ENCODE measurements at places on chromosomes 12 and 14.

GRCh38 chr12:12398026-12398859 is 41.4 kb downstream of the BORCS5 start:
- DNase-seq: no peak

DNA sequence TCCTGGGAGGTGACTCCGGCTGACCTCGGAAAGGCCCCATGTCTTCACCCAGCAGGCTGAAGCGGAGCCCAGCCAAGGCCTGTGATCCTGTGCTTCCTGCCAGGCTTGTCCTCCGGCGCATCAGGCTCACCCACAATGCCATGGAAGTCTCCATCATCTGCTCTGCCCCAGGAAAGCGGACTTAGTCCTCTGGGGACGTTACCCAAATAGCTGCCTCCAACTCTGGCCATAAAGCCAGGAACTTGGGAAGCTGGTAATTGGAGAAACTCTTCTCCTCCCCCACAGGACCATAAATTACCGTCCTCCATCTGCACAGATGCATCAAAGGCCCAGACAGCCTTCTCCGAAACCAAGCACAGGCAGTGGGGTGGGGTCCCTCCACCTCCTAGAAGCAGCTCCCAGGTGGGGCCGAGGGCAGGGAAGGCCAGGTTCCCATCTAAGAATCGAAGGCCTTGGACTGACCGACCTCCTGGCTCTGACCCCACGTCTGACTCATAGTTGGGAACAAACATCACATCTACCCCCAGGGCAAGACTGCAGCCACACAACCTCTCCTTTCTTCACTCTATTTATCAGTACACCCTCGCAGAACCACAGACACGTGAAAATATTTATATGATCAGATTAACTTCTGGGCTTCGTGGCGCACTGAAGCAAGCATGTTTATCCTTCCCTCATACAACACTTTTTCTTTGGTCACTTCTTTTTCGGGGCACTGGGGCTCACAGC is 56.4 kb downstream of the PITPNM2 start:
- no peak for DNase-seq

DNA sequence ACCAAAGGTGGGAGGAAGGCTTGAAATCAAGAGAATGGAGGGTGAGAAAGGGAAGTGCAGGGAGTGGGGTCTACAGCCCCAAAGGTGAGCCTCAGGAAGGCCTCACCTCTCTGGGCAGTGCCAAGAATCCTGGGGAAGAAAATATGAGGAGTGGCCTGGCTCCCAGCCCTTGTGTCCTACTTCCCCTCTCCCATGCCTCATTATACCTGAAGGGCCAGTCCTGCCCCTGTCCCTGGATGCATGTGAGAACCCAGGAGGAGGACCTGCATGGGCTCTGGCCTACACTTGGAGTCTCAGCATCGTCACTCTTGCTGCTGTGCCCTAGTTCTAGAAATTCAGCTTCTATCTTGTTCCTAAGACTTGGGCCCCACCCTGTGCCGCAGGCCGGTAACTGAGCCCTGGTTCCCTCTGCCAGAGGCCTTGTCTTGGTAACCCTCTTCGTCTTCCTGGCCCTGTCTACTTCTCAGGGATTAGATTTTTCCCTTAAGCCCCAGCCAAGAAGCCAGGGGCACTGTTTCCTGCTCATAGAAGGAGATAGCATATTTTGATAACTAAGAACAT is 10.9 kb upstream of the MYH7 start:
- DNase-seq: no peak

DNA sequence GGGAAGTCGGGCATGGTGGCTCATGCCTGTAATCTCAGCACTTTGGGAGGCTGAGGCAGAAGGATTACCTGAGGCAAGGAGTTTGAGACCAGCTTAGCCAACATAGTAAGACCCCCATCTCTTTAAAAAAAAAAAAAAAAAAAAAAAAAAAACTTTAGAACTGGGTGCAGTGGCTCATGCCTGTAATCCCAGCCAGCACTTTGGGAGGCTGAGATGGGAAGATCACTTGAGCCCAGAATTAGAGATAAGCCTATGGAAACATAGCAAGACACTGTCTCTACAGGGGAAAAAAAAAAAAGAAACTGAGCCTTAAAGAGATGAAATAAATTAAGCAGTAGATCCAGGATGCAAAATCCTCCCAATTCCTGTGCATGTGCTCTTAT is 1.7 kb upstream of the PA2G4 start:
- DNase-seq: no peak

DNA sequence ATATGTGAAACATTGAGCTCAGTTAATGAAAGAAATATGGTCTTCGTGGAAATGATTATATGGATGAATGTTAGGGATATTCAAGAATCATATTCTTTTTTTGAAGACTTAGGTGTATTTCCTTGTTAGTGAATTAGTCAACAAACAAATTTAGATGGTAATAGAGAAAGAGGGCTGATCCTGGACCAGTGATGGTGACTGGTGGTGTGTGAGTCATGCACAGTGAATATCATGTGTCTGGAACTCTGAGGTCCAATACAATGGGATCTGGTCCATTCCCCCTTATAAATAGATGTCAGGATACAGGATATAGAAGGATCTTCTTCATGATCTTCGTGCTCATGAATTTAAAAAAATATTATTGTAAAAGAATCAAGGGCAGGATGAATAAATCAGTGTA is 64.4 kb upstream of the RTL1 start:
- no peak for DNase-seq

DNA sequence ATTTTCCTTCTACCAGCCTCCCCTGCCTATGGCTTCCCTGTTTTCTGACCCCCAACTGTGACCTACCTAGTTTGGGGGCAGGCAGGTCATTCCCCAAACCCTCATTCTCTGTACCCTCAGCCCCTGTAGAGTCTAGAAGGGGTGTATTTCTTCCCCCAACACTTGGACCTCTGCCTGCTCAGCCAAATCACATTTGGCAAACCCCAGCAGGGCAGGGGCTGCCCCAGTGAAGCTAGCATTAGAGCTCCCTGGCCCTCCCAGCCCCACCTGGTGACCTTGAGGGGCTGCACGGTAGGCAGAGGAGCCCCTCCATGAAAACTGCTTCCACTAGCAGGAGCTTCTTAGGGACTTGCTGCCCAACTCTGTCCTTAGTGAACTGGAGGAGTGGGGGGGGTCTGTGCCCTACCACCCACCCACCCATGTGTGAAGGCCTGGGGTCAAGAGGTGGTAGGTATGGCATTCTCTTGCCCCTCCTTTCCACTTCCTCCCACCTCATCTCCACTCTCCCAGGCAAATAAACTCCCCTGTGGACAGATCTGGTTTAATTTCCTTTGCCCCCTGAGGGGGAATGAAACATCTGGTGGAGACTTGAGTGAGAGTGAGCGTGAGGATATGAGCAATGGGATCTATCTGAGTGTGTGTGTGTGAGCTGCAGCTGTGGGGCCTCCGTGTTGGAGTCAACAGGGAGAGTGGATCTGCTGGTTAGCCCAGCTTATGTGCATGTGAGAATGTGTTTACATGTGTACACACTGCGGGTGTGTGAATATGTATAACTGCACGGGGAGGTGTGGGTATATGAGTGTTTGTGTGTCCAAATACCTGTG is 1.6 kb downstream of the NXPH4 start:
- DNase-seq: no peak
